ENCODE measurements at places on chromosomes 2 and 18. TPM values are rescaled to one million over a fixed set of nuclear protein-coding genes. Genes with fewer than 3 reads are reported as not detected.

DNA sequence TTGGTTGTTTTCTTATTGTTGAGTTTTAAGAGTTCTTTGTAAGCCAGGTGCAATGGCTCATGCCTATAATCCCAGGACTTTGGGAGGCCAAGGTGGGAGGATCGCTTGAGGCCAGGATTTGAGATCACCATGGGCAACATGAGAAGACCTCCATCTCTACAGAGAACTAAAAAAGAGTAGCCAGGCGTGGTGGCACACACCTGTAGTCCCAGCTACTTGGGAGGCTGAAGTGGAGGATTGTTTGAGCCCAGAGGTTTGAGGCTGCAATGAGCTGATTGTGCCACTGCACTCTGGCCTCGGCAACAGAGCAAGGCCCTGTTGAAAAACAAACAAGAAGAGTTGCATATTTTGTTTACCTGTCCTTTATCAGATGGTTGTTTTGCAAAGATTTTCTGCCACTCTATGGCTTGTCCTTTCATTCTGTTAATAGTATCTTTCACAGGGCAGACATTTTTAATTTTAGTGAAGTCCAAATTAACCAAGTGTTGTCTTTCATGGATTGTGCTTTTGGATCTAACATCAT lies 46.2 kb downstream of the UGGT1 start:
- no peaks in the 10 kb centered on the region for H3K4me1 ChIP-seq
- H3K27me3 ChIP-seq = no peaks in the 10 kb centered on the region
- no peak overlapping the region for H3K27ac ChIP-seq

- H3K36me3 ChIP-seq = no peaks in the 10 kb centered on the region
- H3K4me3 ChIP-seq = no peak overlapping the region
- no peak for DNase-seq
- no peak overlapping the region for H3K27ac ChIP-seq
- H3K27me3 ChIP-seq = peaks cover 24% of the 10 kb centered on the region
Measured at GRCh38 chr2:31328026-31328425, 86.5 kb downstream of the XDH start.

DNA sequence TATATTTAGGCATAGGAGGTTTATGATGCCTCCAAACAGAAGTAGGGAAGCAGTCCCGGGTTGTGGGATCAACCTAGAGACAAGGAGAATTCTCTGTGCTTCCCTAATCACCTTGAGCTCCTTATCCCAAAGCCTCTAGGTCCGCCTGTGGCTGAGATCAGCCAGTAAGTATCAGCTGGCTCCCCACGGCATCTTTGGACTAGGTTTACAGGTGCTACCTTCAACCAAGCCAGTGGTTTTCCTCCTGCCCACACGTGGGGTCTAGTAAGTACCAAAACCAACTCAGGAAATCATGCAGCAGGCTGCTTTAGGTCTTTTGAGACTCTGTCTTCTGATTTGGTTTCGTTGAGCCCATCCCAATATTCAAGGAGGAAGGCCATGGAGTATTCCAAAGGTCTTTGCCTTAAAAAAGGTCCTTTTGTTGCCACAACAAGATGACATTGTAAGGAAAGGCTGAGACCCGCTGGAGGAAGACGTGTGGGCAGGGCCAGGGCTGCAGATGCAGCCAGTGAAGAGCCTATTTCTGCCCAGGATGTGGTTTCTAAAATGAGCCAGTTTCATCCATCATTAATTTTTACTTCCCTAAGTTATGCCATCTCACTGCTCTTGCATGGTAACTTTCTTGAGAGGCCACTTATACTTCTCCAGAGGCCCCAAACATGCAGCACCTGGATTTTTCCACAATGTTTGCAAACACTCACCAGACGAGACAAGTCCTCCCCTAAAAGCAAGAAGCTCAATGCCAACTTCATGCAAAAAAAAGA lies 248.7 kb downstream of the RNF152 start:
- H3K27me3 ChIP-seq = no peaks in the 10 kb centered on the region
- H3K27ac ChIP-seq = no peak overlapping the region
- no peaks in the 10 kb centered on the region for H3K36me3 ChIP-seq
- DNase-seq = no peak

- H3K27me3 ChIP-seq = no peaks in the 10 kb centered on the region
- H3K4me1 ChIP-seq = peaks cover 10% of the 10 kb centered on the region
- no peak overlapping the region for H3K27ac ChIP-seq
- no peak overlapping the region for H3K4me3 ChIP-seq
- no peaks in the 10 kb centered on the region for H3K36me3 ChIP-seq
- no peak for DNase-seq
Measured at GRCh38 chr18:41378598-41378997, 576.4 kb upstream of the PIK3C3 start.

DNA sequence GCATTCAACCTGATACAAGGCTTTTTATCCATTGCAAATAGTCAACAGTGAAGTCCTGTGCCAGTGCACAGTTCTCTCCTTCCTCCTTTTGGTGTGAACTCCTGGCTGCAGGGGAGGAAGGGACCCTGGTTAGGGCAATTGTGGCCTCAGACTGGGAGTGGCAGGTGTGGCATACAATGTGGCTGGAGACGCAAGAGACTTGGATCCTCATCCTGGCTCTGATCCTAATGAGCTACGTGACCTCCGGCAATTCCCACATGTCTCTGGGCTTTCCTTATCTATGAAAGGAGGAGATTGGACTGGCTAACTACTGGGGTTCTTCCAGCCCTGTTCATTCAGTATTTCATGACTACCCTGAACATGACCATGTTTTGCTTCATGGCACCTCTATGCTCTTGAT lies 10.5 kb upstream of the IL1A start:
- no peak overlapping the region for H3K4me3 ChIP-seq
- peaks cover 30% of the 10 kb centered on the region for H3K4me1 ChIP-seq
- H3K27ac ChIP-seq = peak overlapping the region; percentile 91
- DNase-seq = no peak
- H3K36me3 ChIP-seq = no peaks in the 10 kb centered on the region

DNA sequence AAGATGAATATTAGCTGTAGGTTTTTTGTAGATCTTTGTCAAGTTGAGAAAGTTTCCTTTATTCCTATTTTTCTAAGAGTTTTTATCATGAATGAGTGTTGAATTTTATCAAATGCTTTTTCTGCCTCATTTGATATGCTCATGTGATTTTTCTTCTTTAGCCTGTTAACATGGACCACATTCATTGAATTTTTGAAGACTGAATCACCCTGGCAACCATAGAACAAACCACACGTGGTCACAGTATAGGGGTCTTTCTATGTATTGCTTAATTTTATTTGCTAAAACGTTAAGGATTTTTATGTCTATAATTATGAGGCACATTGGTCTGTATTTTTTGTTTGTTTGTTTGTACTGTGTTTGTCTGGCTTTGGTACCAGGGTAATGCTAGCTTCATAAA lies 201.7 kb upstream of the CWC22 start:
- no peaks in the 10 kb centered on the region for H3K36me3 ChIP-seq
- DNase-seq = no peak
- H3K27me3 ChIP-seq = no peaks in the 10 kb centered on the region
- H3K4me1 ChIP-seq = peaks cover 4% of the 10 kb centered on the region
- H3K4me3 ChIP-seq = no peak overlapping the region
- no peak overlapping the region for H3K27ac ChIP-seq

DNA sequence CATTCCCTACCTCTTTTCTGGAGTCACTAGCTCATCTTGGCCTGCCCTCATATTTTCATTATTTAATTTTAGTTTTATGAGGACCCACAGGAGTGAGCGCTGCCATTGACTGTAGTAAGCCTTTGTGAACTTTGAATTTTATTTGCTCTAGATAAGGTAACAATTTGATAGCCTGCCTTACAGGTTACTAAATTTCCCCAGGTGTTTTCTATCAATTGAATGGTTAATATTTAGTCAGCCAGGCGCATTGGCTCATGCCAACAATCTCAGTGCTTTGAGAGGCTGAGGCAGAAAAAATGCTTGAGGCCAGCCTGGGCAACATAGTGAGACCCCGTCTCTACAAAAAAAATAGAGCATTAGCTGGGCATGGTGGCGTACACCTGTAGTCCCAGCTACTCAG lies 50.2 kb downstream of the DAW1 start:
- H3K27ac ChIP-seq = no peak overlapping the region
- DNase-seq = no peak
- H3K4me3 ChIP-seq = no peak overlapping the region
- H3K4me1 ChIP-seq = no peaks in the 10 kb centered on the region
- H3K36me3 ChIP-seq = no peaks in the 10 kb centered on the region
- no peaks in the 10 kb centered on the region for H3K27me3 ChIP-seq

The VIT gene
- 0.78 TPM for total RNA-seq

DNA sequence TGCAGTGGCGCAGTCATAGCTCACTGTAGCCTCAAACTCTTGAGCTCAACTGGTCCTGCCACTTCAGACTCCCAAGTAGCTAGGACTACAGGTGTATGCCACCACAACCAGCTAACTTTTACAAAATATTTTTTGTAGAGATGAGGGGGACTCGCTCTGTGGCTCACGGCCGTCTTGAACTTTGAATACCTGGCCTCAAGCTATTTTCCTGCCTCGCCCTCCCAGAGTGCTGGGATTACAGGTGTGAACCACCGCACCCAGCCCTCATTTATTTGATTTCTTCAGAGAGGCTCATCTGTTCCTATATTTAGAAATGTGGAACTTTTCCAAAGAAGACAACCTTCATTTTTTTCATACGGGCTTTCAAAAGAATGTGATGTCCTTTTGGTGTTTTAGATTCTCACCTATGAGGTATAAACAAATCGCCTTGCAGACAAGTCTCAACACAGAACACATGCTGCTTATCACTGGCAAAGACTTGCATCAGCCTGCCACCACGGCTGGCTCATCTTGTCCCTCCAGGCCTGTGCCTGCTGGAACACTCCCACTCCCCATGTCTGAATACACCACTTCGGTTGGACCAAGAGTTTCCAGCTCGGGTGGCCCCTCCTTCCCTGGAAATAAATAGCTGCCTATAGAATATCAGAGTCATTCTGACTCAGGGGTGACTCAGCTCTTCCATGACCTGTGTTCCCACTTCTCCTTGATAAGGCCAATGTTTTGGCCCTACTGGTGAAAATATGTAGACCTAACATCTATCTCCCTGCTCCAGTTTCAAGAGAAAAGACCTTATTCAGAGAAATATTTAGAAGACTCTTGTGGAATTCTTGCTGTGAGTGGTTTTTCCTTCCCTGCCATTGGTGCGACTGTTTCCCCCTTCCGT lies 202.6 kb downstream of the TGIF1 start:
- peak overlapping the region; percentile 93 for H3K27ac ChIP-seq
- H3K27me3 ChIP-seq = no peaks in the 10 kb centered on the region
- peaks cover 49% of the 10 kb centered on the region for H3K4me1 ChIP-seq
- DNase-seq = peak; percentile 51

DNA sequence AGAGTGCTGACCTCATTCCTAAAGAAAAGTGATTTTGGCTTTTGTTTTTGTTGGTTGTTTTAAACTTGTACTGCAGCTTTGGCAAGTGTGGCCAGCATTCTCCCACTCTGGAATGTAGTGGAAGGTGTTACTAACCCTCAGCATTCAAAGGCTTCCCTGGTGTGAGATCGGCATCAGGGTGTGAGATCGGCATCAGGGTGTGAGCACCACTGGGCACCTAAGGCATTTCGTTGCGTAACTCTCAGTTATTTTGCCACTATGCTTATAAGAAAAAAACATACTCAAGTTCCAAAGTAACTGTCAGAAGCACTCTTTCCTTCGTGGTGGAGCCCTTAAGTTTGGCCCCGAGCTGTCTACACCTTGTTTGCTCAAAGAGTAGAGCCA lies 1.7 kb downstream of the CYBRD1 start:
- peaks cover 18% of the 10 kb centered on the region for H3K27me3 ChIP-seq
- H3K36me3 ChIP-seq = peaks cover 7% of the 10 kb centered on the region
- DNase-seq = no peak
- peak overlapping the region; percentile 94 for H3K4me3 ChIP-seq
- H3K4me1 ChIP-seq = peaks cover 22% of the 10 kb centered on the region

DNA sequence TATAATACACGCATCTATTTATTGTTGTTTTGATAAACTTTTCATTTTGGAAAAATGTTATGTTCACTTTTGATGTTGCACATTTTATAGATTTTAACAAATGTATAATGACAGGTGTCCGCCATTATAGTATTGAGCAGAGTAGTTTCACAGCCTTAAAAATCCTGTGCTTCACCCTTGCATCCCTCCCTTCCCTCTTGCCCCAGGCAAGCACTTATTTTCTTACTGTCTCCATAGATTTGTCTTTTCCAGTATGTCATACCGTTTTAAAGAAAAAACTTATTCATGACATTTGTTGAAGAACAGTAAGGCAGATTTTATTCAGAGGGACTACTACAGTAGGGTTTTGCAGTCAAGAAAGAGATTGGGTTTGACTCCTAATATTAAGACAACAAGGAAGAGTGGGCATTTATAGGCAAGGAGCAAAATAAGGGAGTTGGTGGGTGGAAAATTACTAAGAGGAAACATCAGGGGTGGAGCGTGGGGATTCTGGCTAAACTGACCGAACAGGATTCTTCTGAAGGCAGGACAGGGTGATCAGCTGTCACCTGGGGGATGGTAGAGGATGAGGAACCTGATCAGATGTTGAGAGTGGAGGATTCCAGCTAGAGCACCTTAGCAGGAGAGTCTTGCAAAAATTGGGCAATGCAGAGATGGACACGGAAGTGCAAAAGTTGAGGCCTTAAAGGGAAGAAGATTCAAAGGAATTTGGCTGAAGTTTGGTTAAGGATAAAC lies 108.8 kb downstream of the NCK2 start:
- DNase-seq = no peak
- H3K4me1 ChIP-seq = peaks cover 22% of the 10 kb centered on the region
- H3K27ac ChIP-seq = peak overlapping the region; percentile 77
- no peak overlapping the region for H3K4me3 ChIP-seq

DNA sequence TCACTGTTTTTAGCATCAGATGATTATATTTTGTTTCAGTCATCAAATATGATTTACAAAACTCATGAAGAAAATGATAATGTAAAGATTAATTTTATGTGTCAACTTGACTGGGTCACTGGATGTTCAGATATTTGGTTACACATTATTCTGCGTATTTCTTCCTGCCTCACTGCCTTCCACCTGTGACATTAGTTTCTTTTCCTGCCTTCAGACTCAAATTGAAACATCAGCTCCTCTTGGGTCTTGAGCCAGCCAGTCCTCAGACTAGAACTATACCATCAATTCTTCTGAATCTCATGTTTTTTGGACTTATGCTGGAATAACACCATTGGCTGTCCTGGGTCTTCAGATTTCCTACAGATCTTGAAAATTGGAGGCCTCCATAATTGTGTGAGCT lies 96.7 kb downstream of the ZNF385B start:
- no peak overlapping the region for H3K27ac ChIP-seq
- no peaks in the 10 kb centered on the region for H3K36me3 ChIP-seq
- H3K4me1 ChIP-seq = peaks cover 14% of the 10 kb centered on the region
- peaks cover 3% of the 10 kb centered on the region for H3K27me3 ChIP-seq
- H3K4me3 ChIP-seq = no peak overlapping the region

DNA sequence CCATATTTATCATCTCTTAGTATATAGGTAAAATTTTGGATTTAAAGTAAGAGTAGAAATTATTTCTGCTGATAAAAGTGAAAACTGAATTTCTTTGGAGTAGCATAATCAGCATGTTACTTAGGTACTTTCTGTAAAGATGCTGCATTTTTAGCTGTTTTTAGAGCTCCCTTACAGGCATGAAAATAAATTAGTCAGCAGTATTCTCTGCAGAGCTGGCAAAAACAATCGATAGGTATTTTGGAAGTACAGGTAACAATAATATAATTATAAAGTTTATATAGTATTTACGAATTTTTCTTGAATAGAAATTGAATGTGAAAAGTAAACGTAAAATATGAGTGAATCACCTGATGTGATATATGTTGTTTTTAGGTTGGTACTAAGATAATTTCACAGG lies 83.3 kb downstream of the MIB1 start:
- no peaks in the 10 kb centered on the region for H3K27me3 ChIP-seq
- H3K4me1 ChIP-seq = no peaks in the 10 kb centered on the region
- no peak overlapping the region for H3K27ac ChIP-seq
- peaks cover 19% of the 10 kb centered on the region for H3K36me3 ChIP-seq
- DNase-seq = no peak
